ENCODE measurements at places on chromosomes 4 and X.

DNA sequence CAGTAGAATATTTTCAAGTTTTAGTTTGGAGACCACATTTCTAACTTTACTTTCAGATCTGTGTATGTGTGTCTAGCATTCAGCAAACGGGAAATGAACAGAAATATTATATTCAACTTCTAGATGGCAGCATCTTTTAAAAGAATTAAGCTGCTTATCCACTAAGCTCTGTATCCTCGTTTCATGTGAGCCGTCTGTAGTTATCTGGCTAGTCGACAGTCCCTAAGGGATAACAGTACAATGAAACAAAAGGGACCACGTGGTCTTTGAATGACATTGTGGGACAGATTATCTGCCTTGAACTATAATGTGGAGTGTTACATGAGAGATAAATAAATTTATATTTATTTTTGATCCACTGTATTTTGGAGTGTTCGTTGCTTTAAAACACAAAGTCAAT lies 35.8 kb upstream of the PRSS12 start:
- no peak for DNase-seq

DNA sequence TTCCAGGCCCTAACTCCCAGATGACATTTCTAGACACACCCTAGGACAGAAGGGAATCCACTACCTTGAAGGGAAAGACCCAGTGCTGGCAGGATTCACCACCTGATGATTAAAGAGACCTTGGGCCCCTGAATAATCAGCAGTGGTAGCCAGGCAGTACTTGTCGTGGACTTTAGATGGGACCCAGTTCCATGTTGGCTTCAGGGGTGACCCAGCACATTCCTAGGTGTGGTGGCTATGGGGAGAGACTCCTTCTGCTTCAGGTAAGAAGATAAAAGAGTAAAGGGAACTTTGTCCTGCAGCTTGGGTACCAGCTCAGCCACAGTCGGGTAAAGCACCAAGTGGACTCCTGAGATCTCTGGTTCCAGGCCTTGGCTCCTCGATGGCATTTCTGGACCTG lies 131.8 kb upstream of the S100G start:
- no peak for DNase-seq

DNA sequence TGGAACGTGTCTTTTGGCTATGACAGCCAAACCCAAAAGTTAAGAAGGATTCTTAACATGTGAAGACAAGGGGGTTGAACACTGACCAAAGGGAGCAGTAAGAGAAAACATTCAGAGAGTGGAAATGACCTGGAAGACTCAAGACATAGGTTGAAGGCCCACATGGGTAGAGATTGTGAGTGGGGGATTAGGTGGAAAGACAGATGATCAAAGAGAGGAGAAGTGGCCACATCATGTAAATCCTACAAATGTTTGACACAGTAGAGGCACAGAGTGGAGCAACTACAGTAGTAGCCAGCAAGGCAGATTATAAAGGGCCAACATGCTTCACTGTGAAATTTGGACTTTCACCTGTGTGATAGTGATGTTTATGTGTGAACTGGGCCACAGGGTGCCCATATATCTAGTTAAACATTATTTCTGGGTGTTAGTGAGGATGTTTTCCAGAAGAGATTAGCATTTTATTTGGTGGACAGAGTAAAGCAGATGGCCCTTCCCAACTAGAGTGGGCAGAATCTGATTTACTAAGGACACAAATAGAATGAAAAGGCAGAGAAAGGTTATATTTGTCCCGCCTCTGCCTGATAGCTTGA lies 559.3 kb downstream of the RAB28 start:
- DNase-seq, result no peak

DNA sequence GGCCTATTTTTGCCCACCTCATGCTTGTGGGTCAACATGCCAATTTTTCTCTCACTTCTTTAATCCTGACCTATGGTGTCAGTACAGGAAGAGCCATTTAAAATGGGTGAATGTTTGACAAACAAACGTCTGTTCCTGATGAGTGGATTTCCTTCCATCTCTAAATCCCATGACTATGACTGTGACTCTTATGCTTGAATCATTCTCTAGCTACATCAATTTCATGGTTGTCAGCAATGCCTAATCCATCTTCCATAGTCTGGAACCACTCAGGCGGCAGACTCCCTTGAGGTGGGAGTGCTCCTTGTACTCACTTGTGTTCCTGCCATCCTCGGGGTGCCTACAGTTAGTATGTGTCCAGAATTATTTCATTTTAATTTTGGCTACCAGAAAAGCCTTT lies 194.9 kb upstream of the RPS6KA3 start:
- DNase-seq, result no peak

GRCh38 chrX:119636419-119636818 lies 30.2 kb upstream of the NKRF start:
- DNase-seq, result no peak

- peak; percentile 11 for DNase-seq
Measured at GRCh38 chrX:149286940-149287349, 218.2 kb downstream of the IDS start.

- no peak for DNase-seq
Measured at GRCh38 chr4:74671080-74671698, 123.1 kb downstream of the BTC start.

- no peak for DNase-seq
Measured at GRCh38 chr4:37438564-37439279, 194.2 kb downstream of the NWD2 start.

DNA sequence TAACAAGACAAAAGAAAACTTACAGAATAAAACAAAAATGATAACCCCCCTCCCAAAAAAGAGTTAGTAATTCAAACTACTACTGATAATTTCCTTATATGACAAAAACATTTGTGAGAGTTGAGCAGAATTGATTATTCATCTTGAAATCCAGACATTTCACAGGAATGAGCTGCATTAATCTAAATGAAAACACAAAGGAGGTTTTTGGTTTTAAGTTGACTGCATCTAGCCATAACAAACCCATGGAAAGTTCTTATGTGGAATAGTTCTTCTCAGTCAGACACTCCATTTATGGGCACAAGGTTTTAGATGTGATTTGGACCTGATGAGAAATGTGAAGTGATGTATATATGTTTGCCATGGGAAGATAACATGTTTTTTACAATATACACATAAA lies 95.4 kb downstream of the VCX2 start:
- DNase-seq, result no peak

GRCh38 chr4:5710065-5710960 lies 688 bp upstream of the EVC start:
- no peak for DNase-seq
